Activated CD4-positive, alpha-beta T cell treated with anti-CD3 and anti-CD28 coated beads for 36 hours (primary cell): ENCODE measurements at places on chromosomes 4 and X. TPM values are rescaled to one million over a fixed set of nuclear protein-coding genes. Genes with fewer than 3 reads are reported as not detected.

FRMPD3 gene
- not detected for total RNA-seq

PDCL2 gene
- total RNA-seq, result not detected

CSAG3 gene
- total RNA-seq, result 0.55 TPM

VCX3A gene
- not detected for total RNA-seq

TBC1D8B gene
- 0.82 TPM for total RNA-seq

C4orf51 gene
- not detected for total RNA-seq

ODAPH gene
- total RNA-seq, result not detected

L1CAM gene
- total RNA-seq, result 0.47 TPM

NAP1L2 gene
- total RNA-seq, result 2.9 TPM

CCDC110 gene
- 0.34 TPM for total RNA-seq

BGN gene
- not detected for total RNA-seq

KIAA1210 gene
- total RNA-seq, result not detected

ADAMTS3 gene
- not detected for total RNA-seq

SMR3B gene
- not detected for total RNA-seq

PGAM4 gene
- not detected for total RNA-seq

SOWAHD gene
- 0.30 TPM for total RNA-seq

LINC00632 gene
- total RNA-seq, result 0.62 TPM

TMEM271 gene
- not detected for total RNA-seq

PROM1 gene
- 0.16 TPM for total RNA-seq

TLR7 gene
- total RNA-seq, result not detected

MTNR1A gene
- not detected for total RNA-seq

SYNPO2 gene
- 0.28 TPM for total RNA-seq

NDUFA1 gene
- total RNA-seq, result 101 TPM

BMPR1B gene
- total RNA-seq, result not detected

LEF1 gene
- total RNA-seq, result 302 TPM

FSTL5 gene
- total RNA-seq, result not detected

MMRN1 gene
- total RNA-seq, result 0.11 TPM

PNCK gene
- total RNA-seq, result 0.30 TPM

F9 gene
- not detected for total RNA-seq

CT45A10 gene
- total RNA-seq, result not detected

VEGFC gene
- not detected for total RNA-seq

TMEM47 gene
- not detected for total RNA-seq

GRPR gene
- not detected for total RNA-seq

AGA gene
- total RNA-seq, result 27.7 TPM

CNKSR2 gene
- total RNA-seq, result 6.2 TPM

GAGE12F gene
- not detected for total RNA-seq

SSX2 gene
- total RNA-seq, result not detected

EMCN gene
- not detected for total RNA-seq

GPR119 gene
- not detected for total RNA-seq

SSX1 gene
- total RNA-seq, result not detected

TRIM75 gene
- total RNA-seq, result not detected

CFP gene
- 2.4 TPM for total RNA-seq

RBM10 gene
- 63.8 TPM for total RNA-seq

AFAP1 gene
- total RNA-seq, result 27.2 TPM

STBD1 gene
- total RNA-seq, result 0.14 TPM

SPATA4 gene
- not detected for total RNA-seq

VCX2 gene
- total RNA-seq, result not detected

MAGT1 gene
- 40.6 TPM for total RNA-seq

TMEM144 gene
- 0.21 TPM for total RNA-seq

FRG2 gene
- not detected for total RNA-seq

MSANTD1 gene
- 0.69 TPM for total RNA-seq

GUCY1B1 gene
- 0.63 TPM for total RNA-seq

IL2 gene
- 168 TPM for total RNA-seq

FABP2 gene
- not detected for total RNA-seq

PSAPL1 gene
- not detected for total RNA-seq

DCAF4L1 gene
- total RNA-seq, result 0.19 TPM

PF4V1 gene
- total RNA-seq, result not detected
